T-helper 17 cell (primary cell): ENCODE measurements at places on chromosomes 2 and 18.

DNA sequence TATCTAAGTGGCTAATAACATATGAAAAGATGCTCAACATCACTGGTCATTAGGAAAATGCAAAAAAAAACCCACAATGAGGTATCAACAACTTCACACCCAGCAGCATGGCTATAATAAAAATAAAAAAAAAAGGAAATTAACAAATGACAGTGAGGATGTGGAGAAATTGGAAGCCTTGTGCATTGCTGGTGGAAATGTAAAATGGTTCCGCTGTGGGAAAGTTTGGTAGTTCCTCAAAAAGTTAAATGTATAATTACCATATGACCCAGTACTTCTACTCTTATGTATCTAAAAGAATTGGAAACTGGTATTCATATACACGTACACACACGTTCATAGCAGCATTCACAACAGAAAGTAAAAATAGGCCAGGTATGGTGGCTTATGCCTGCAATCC lies 15.5 kb upstream of the CACNB4 start:
- DNase-seq = no peak

DNA sequence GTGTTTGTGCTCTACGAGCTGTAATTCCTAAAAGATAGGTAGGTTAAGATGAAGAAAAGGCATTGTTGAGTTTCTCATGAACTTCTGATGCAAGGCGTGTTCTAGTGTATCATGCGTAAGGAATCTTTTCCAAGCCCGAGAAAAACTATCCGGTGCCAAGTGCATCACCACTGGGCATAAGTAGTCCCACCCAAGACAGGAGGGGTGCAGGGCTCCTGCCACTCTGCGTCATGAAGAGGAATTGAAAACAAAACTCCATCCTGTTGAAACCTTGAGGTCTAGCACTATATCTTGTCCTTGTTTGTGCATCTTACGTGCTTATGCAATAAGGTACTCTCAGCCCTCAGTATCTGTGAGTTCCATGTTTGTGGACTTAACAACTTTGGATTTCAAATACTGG lies 45.7 kb downstream of the RAB31 start:
- no peak for DNase-seq

DNA sequence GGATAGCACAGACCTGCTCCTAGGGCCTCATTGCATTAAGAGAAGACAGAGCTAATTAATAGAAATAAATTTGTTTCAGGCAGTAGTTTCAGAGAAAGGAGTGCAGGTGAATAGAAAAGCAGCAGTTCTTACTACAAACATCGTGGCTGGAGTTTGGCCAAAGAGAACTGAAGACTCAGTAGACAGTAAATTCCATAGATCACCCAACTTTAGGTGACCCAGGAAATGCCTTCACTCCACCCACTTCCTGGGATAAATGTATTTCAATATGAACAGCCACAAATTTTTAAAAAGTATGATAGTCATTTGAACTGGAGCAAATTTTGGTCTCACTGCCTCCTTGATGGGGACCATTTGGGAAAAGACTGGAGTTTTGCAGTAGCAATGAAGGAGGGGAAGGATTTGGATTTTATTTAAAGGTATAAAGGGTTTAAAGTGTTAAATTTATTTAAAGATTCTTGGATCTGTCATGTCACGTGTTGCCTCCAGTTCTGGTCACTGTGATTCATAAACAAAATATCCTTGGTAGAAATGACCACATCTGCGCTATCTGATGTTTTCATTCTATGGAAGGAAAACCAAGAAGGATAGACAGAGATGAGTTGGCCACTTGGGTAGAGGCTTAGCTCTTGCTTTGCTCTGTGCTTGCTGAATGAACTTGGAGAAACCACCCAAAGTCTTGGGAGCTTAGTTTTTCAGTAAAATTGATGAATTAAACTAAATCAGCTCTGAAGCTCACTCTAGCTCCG lies 390.2 kb downstream of the THSD7B start:
- DNase-seq = no peak

- no peak for DNase-seq
Observed at GRCh38 chr18:33761363-33761762, 183.3 kb downstream of the ASXL3 start.

- DNase-seq = no peak
Observed at GRCh38 chr2:160432633-160433032, 61.0 kb downstream of the RBMS1 start.

DNA sequence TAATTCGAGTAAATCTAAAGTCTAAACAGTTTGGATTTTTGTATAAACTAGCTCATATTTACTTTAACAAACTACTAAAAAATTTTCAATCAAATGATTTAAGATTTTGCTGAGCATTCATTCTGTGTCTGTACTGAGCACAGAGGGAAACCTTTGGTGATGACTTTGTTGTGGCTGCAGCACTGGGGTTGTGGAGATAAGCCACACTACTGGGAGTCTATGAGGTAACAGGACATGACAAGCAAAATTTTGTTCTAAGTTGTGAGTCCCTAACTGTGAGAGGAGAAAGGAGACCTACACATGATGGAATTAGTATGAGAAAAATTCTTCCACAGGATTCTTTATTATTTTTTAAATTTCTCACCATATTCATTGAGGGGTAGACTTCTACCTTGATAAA lies 933.7 kb upstream of the LRATD1 start:
- DNase-seq = no peak

GRCh38 chr2:29787473-29788465 lies 133.6 kb downstream of the ALK start:
- DNase-seq = no peak

DNA sequence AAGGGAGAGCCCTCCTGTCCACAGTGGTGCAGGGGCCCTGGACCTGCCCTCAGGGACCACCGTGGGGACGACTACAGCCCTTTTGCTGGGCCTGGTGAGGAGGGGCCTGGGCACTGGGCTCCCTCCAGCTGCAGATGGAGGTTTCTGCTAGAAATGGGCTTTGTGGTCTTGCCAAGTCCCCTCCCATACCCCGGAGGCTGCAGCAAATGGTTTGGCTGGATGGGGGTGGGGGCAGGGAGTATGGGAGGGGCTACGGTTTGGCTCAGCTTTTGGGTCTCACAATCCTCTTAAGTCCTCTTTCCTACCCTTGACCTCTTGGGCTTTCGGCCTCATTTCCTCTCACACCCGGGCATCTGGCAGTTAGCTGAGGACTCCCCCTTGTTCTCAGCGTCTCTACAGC lies 21.7 kb downstream of the TET3 start:
- DNase-seq = no peak

GRCh38 chr2:174844295-174844708 lies 80.0 kb upstream of the CHRNA1 start:
- DNase-seq = no peak

DNA sequence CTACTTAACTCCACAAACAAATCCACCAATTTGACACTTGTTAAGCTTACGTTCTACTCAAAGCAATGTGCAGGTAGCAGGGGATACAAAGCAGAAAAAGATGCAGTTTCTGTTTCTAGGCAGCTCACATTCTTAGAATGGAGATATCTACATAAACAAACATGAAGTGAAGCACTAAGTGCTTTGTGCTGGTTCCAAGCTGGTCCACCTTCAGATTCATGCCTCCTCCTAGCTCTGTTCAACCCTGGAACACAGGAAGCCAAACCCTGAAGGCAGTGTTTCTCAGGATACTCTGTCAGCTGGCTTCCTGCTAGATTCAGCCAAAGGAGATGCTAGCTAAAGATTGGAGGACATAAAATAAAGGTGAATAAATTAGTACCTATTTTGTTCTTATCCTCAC lies 55.3 kb upstream of the NOL4 start:
- no peak for DNase-seq

DNA sequence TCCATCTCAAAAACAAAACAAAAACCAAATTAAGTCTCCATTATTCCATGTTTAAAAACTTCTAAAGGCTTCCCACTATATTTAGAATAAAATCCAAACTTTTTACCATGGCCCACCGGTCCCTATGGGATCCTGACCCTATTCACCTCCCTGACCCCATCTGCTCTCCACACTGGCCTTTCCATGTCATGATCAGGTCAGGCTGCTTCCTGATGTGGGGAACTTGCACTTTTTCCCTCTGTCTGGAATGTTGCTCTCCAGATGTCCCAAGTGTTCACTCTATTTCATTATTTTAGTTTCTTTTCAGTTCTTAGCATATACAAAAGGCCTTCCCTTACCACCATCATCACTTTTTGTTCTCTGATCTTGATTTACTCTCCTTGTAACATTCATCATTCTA lies 7.5 kb upstream of the MTA3 start:
- DNase-seq = no peak

GRCh38 chr2:205642599-205643356 lies 39.5 kb upstream of the NRP2 start:
- DNase-seq = no peak

- no peak for DNase-seq
Observed at GRCh38 chr2:188647430-188648070, 326.6 kb upstream of the COL3A1 start.

DNA sequence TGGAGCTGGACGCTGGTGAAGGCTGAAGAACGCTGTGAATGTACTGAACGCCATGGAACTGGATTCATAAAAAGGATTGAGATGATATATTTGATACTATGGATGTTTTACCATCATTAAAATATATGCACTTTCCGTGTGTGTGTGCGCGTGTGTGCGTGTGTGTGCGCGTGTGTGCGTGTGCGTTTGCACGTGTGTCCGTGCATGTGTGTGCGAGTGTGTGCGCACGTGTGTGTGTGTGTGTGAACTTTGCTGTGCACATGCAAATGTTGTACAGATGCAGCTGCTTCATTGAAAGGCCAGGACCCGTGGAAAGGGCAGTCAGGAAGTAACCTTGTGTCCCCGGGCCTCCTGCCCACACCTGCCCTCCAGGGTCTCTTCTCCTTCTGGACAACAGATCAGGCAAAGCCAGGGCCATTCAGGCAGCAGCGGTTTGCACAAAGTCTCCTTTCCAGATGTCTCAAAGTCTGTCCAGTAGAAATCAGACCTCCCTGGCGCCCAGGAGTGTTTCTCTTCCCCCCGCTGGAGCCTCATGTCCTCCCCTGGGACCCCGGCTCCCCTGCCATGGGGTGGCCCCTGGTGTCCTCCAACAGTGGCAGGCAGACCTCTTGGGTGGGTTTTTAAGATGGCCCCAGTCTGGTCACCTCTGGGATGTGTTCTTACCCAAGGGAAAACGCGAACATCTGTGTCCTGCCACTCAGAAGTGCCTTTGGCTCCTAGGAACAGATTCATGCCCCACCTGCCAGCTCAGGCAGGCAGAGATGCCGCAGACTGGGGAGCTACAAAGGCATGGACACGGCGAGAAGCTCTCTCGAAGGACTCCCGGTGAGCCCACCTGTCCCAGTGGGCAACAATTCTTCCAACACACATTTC lies 86.1 kb upstream of the GPC1 start:
- peak; percentile 2 for DNase-seq

GRCh38 chr2:207337234-207338219 lies 171.8 kb upstream of the KLF7 start:
- no peak for DNase-seq
